Activated naive CD8-positive, alpha-beta T cell treated with anti-CD3 and anti-CD28 coated beads, Interleukin-2, amount 50 U/mL, for 16 hours (primary cell): ENCODE measurements at places on chromosomes 1 and 21.

GRCh38 chr21:42423197-42423675 is 19.5 kb downstream of the UBASH3A start:
- no peak for DNase-seq

- DNase-seq, result no peak
These were observed 63.5 kb downstream of the LRIG2 start for GRCh38 chr1:113136476-113136875.

DNA sequence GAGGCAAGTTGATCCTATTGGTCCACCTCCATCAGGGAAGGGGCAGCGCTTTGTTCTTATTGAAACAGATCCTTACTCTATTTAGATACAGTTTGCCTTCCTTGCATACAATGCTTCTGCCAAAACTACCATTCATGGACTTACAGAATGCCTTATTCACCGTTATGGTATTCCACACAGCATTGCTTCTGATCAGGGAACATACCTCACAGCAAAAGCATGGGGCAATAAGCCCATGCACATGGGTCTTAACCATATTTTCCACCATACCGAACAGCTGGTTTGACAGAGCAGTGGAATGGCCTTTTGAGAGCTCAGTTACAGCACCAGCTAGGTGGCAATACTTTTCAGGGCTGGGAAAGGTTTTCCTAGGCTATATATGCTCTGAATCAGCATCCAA is 544.8 kb upstream of the ADGRL4 start:
- no peak for DNase-seq

DNA sequence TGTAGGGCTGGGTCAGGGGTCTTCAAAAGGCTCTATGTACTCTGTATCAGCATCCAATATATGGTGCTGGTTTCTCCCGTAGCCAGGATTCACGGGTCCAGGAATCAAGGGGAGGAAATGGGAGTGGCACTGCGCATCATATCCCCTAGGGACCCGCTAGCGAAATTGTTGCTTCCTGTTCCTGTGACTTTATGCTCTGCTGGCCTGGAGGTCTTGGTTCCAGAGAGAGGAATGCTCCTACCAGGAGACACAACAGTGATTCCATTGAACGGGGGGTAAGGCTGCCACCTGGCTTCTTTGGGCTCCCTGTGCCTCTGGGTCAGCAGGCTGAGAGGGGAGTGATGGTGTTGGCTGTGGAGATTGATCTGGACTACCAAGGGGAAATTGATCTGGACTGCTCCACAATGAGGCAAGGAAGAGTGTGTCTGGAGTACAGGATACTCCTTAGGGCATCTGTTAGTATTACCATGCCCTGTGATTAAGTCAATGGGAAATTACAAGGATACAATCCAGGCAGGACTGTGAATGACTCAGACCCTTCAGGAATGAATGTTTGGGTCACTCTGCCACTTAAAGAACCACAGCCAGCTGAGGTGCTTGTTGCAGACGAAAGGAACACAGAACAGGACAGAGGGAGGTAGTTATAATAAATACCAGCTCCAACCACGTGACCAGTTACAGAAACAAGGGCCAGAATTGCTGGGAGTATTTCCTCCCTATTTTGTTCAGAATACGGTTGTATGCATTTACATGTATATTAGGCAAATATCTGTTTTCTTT is 10.2 kb downstream of the SPSB1 start:
- DNase-seq, result no peak

DNA sequence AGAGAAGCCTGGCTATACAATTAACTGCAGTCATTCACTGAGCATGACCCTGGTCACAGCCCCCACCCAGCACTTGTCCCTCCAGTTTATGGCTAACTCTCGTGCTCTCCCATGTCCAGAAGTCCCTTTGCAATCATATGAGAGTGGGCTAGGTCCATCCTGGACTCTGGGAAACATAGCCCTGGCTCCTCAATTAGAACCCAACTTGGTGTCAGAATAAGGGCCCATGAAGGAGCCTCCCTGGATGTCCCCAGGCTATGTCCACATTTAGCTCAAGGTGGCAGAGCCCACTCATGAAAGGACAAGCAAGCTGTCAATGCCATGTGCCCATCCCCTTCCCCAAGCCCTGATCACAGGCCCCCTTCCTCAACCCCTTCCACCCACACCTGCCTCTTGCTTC is 27.4 kb upstream of the HPDL start:
- no peak for DNase-seq
